ENCODE measurements at places on chromosomes 6 and 20. TPM values are rescaled to one million over a fixed set of nuclear protein-coding genes. Genes with fewer than 3 reads are reported as not detected.

DNA sequence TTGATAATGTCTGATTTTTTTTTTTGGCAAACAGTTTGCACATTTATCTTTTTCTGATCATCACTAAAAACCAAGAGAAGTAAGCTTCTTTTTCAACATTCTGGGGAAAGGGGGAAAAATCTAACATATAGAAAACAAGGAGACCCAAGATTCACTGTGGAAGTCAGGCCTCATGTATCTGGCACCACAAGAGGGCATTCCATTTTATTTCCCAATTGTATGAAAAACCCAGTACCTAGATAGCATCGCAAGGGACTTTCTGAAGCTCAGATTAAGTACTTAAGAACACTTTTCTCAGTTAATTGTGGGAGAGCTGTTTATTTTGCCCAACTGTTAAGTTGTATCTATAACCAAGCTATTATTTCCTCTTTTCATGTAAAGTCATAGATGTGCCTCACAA lies 152.9 kb downstream of the KLHL32 start:
- no peaks in the 10 kb centered on the region for H3K36me3 ChIP-seq
- H3K4me1 ChIP-seq = no peaks in the 10 kb centered on the region
- H3K27me3 ChIP-seq = no peaks in the 10 kb centered on the region
- no peak overlapping the region for H3K4me3 ChIP-seq
- no peak for DNase-seq
- H3K27ac ChIP-seq = no peak overlapping the region

Gene AKAP12
- 10.8 TPM for polyA plus RNA-seq

- no peaks in the 10 kb centered on the region for H3K4me1 ChIP-seq
- H3K27ac ChIP-seq = no peak overlapping the region
- no peak for DNase-seq
Measured at GRCh38 chr6:18215436-18215835, 48.9 kb downstream of the DEK start.

Gene HLA-DRA
- polyA plus RNA-seq = 230 TPM

Gene TBC1D20
- polyA plus RNA-seq = 28.7 TPM

GRCh38 chr20:58598211-58599015 lies 52.7 kb upstream of the STX16 start:
- H3K4me3 ChIP-seq = no peak overlapping the region
- no peaks in the 10 kb centered on the region for H3K36me3 ChIP-seq
- H3K27ac ChIP-seq = peak overlapping the region; percentile 45
- DNase-seq = no peak
- H3K27me3 ChIP-seq = no peaks in the 10 kb centered on the region
- H3K4me1 ChIP-seq = no peaks in the 10 kb centered on the region

Gene ME1
- 48.3 TPM for polyA plus RNA-seq

Gene VSX1
- polyA plus RNA-seq = 0.04 TPM

Gene SMLR1
- polyA plus RNA-seq = 48.1 TPM

Gene COL21A1
- not detected for polyA plus RNA-seq

DNA sequence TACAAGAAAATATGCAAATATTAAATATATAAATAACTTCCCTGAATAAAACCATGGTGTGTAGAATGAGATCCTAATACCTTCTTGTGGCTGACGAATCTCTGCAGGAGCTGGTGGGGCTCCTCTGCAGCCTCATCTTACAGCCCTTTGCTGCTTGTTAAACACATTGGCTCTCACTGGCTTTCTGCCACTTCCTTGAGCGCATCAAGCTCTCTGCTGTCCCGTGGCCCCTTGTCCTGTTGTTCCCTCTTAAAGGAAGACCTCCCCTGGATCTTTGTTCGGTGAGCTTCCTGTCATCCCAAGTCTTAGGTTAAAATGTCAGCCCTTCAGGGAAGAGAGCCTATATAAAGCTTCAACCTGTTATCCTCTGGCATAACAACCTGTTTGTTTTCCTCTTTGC lies 519.6 kb downstream of the DOK5 start:
- no peak overlapping the region for H3K27ac ChIP-seq
- no peaks in the 10 kb centered on the region for H3K27me3 ChIP-seq
- DNase-seq = no peak
- H3K4me1 ChIP-seq = no peaks in the 10 kb centered on the region
- no peaks in the 10 kb centered on the region for H3K36me3 ChIP-seq

Gene NFKBIL1
- 26.2 TPM for polyA plus RNA-seq

Gene TBX18
- polyA plus RNA-seq = not detected

DNA sequence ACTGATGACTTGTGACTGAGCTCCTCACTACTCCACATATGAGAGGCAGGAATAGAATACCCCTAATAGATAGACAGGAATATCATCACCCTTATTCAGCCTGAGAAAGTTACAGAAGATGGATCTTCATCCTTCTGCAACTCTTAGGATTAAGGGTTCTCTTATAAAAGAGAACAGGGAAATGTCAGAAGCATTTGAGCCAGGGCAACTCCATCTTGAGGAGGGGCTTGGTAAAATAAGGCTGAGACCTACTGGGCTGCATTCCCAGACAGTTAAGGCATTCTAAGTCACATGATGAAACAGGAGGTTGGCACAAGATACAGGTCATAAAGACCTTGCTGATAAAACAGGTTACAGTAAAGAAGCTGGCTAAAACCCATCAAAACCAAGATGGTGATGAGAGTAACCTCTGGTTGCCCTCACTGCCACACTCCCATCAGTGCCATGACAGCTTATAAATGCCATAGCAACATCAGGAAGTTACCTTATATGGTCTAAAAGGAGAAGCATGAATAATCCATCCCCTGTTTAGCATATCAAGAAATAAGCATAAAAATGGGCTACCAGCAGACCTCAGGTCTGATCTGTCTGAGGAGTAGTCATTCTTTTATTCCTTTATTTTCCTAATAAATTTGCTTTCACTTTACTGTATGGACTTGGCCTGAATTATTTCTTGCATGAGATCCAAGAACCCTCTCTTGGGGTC lies 97.9 kb downstream of the PLG start:
- no peak overlapping the region for H3K27ac ChIP-seq
- no peak for DNase-seq
- no peak overlapping the region for H3K4me3 ChIP-seq
- no peaks in the 10 kb centered on the region for H3K27me3 ChIP-seq
- H3K36me3 ChIP-seq = no peaks in the 10 kb centered on the region

Gene LEMD2
- polyA plus RNA-seq = 53.0 TPM

DNA sequence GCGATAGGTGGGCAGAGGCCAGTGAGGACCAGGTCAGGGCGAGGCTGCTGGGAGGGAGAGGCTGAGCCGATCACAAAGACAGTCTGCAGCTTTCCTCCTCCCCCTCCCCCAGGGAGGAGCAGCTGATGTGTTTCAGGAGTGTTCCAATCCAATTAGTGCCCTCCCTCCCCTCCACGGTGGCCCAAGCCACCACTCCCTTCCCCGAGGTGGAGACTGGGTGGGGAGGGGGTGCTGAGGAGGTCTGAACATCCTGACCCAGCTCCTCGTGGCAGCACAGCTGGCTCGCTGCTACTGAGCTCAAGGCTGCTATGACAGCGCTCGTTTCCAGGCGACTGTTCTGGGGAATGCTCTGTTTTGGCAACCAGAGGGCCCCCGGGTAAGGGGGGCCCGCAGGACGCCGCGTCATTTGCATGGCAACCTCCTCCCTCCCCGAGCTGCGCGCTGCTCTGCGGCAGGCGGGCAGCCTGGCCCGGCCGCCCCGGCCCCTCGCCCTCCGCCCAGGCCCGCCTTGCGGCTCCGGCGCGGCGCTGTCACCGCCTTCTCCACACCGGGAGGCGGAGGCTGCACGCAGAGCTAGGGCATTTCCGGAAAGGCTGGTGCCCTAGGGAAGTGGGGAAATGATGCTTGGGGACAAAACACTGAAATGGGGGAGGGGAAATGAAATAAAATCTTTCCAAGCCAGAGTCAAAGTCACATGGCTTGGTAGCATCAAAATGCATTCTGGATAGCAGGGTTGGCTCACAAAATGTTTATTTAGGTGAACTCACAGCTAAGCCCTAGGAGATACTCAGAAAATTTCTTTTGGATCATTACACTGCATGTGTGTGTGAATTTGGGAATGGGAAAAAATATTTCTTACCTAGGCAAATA lies 67.4 kb upstream of the PIM1 start:
- DNase-seq = peak; percentile 93
- H3K27me3 ChIP-seq = no peaks in the 10 kb centered on the region
- no peak overlapping the region for H3K4me3 ChIP-seq
- H3K27ac ChIP-seq = peak overlapping the region; percentile 82

DNA sequence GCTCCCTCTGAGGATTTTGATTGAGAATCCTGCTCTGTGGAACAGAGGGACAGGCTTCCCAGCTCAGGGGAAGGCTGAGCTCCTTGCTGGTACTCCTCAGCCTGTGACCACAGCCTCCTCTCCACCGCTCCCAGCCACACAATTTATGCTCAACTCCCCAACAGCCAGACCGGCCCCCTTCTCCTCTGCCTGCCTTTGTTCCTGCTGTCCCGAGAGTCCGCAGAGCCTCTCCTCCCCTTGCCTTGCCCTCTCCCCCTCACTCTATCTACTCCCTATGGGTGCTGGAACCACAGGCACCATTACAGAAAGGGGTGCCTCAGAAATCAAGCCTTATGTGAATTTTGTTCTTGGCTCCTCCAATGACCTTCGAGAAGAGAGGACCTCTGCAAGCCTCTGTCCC lies 15.9 kb downstream of the MAP1LC3A start:
- H3K4me1 ChIP-seq = peaks cover 3% of the 10 kb centered on the region
- no peaks in the 10 kb centered on the region for H3K27me3 ChIP-seq
- no peak overlapping the region for H3K27ac ChIP-seq
- DNase-seq = no peak

DNA sequence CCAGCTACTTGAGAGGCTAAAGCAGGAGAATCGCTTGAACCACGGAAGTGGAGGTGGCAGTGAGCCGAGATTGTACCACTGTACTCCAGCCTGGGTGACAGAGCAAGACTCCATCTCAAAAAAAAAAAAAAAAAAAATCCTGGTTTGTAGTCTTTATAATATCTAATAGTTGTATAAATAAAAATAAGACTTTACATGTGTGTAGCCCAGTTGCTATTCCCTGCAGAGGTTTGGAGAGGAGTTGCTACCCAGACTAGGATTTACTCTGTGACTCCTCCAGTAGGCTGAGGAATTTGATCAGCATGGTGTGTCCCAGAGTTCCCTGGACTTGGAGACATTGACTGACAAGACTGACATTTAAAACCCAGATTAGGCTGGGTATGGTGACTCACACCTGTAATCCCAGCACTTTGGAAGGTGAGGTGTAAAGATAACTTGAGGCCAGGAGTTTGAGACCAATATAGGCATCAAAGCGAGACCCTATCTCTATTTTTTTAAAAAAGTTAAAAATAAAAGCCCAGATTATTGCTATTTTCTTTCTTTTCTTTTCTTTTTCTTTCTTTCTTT lies 10.2 kb downstream of the CHMP4B start:
- peaks cover 23% of the 10 kb centered on the region for H3K4me1 ChIP-seq
- H3K27ac ChIP-seq = no peak overlapping the region
- peaks cover 17% of the 10 kb centered on the region for H3K36me3 ChIP-seq

DNA sequence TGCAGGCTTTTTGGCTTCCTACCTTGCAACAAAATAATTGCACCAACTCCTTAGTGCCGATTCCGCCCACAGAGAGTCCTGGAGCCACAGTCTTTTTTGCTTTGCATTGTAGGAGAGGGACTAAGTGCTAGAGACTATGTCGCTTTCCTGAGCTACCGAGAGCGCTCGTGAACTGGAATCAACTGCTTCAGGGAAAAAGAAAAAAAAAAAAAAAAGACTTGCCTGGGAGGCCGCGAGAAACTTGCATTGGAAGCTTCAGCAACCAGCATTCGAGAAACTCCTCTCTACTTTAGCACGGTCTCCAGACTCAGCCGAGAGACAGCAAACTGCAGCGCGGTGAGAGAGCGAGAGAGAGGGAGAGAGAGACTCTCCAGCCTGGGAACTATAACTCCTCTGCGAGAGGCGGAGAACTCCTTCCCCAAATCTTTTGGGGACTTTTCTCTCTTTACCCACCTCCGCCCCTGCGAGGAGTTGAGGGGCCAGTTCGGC lies 420 bp downstream of the SOX4 start:
- peak; percentile 61 for DNase-seq
- H3K27ac ChIP-seq = peak overlapping the region; percentile 90
- no peaks in the 10 kb centered on the region for H3K27me3 ChIP-seq
- H3K4me3 ChIP-seq = peak overlapping the region; percentile 85
- peaks cover 13% of the 10 kb centered on the region for H3K36me3 ChIP-seq

GRCh38 chr6:137746264-137746663 lies 120.8 kb upstream of the TNFAIP3 start:
- H3K27ac ChIP-seq = no peak overlapping the region
- no peak overlapping the region for H3K4me3 ChIP-seq
- no peaks in the 10 kb centered on the region for H3K36me3 ChIP-seq
- no peak for DNase-seq

- DNase-seq = no peak
- H3K4me1 ChIP-seq = no peaks in the 10 kb centered on the region
Measured at GRCh38 chr20:62203378-62204030, 16.6 kb downstream of the HRH3 start.

Gene PHACTR2
- 6.8 TPM for polyA plus RNA-seq

- no peaks in the 10 kb centered on the region for H3K27me3 ChIP-seq
- H3K4me3 ChIP-seq = no peak overlapping the region
- H3K27ac ChIP-seq = no peak overlapping the region
- no peaks in the 10 kb centered on the region for H3K36me3 ChIP-seq
- DNase-seq = no peak
Measured at GRCh38 chr6:134727081-134727480, 222.8 kb downstream of the ALDH8A1 start.

Gene SNX21
- 14.6 TPM for polyA plus RNA-seq

Gene LAMA4
- polyA plus RNA-seq = 2.0 TPM

GRCh38 chr6:167702241-167702827 lies 124.4 kb upstream of the AFDN start:
- no peak overlapping the region for H3K27ac ChIP-seq
- no peaks in the 10 kb centered on the region for H3K4me1 ChIP-seq
- H3K27me3 ChIP-seq = no peaks in the 10 kb centered on the region
- no peaks in the 10 kb centered on the region for H3K36me3 ChIP-seq

Gene ZFP57
- 1.4 TPM for polyA plus RNA-seq

Gene CBLN4
- 0.04 TPM for polyA plus RNA-seq

DNA sequence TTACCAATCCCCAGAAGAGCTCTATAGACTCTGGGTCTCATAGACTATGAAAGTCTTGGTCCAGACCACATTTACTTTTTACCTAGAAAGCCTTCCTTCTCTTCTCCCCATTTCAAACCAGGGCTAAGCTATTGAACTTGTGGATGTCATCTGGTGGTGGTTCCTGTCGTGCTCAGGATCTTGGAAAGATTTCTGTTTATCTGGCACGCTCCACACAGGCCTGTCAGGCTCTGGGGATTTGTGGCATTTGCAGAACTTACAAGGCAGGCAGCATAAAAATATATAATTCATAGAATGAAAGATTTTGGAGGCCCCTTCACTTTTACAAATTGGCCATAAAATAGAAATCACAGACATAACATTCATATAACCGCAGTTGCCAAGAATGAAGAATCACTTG lies 188.1 kb downstream of the UST start:
- H3K36me3 ChIP-seq = no peaks in the 10 kb centered on the region
- no peak overlapping the region for H3K27ac ChIP-seq
- no peaks in the 10 kb centered on the region for H3K27me3 ChIP-seq
- DNase-seq = no peak
- no peaks in the 10 kb centered on the region for H3K4me1 ChIP-seq

DNA sequence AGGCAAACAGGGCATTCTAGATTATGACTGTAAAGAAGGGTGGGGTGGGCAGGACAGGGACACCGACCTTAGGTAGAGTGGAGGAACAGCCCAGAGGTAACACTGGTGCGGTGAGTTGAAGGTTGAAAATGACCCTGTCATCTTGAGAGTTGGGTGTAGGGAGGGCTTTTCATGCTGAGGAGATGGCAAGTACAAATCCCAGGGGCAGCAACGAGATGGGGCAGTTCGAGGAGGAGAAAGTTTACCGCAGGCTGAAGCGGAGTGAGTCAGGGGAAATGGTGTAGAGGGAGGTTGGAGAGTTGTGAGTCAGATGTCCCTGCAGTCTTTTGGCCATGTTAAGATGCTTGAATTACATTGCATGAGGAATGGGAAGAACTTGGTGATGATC lies 101.1 kb downstream of the HIVEP1 start:
- no peaks in the 10 kb centered on the region for H3K36me3 ChIP-seq
- no peak overlapping the region for H3K27ac ChIP-seq
- no peaks in the 10 kb centered on the region for H3K27me3 ChIP-seq
- no peaks in the 10 kb centered on the region for H3K4me1 ChIP-seq
- DNase-seq = no peak
